Stimulated activated CD4-positive, alpha-beta T cell treated with anti-CD3 and anti-CD28 coated beads, Interleukin-2, amount 100 ng/mL, for 24 hours (primary cell): ENCODE measurements at places on chromosomes 5 and 9.

DNA sequence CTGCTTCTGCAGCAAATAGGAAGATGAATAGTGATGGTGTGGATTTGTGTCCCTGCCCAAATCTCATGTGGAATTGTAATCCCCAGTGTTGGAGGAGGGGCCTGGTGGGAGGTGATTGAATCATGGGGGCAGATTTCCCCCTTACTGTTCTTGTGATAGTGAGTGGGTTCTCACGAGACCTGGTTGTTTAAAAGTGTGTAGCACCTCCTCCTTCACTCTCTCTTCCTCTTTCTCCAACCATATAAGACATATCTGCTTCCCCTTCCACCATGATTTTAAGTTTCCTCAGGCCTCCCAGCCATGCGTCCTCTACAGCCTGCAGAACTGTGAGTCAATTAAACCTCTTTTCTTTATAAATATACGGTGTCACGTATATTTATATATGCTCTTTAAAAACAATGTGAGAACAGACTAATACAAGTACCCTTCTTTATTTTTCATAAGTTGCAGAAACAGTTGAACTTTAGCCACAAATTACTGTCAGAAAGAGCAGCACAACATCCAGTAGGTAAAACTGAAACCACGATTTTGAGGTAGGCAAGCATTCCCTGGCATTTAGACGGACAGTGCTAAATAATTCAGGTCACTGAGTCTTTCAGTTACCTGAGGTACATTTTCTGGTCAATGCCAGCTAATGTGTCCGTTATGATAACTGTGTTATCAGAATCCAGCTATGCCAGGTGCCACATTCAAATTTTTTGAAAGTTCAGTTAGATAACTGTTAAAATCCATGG, 79.3 kb upstream of the SPEF2 start:
- DNase-seq, result no peak

DNA sequence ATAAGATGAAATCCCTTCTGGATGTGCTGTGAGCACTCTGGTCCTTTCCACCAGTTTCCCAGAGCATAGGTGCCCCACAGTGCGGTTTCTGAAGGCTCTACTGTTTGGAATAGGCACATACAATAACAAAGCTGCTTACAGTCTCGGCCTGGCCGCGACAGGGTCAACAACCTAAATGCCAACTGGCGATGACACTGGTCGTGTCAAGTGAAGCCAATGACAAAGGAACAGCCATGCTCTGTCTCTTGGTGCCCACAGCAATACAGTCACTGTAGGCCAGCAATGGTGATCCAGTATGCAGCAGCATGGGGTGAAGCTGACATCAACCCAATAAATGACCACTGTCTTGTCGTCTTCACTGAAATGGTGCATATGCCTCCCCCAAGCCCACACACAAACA, 47.8 kb upstream of the EQTN start:
- no peak for DNase-seq

GRCh38 chr9:76690246-76690972, 73.8 kb upstream of the PCA3 start:
- no peak for DNase-seq

GRCh38 chr5:9423571-9423970, 122.3 kb downstream of the SEMA5A start:
- DNase-seq, result no peak

GRCh38 chr9:96510258-96510657, 60.3 kb downstream of the HABP4 start:
- DNase-seq, result no peak

DNA sequence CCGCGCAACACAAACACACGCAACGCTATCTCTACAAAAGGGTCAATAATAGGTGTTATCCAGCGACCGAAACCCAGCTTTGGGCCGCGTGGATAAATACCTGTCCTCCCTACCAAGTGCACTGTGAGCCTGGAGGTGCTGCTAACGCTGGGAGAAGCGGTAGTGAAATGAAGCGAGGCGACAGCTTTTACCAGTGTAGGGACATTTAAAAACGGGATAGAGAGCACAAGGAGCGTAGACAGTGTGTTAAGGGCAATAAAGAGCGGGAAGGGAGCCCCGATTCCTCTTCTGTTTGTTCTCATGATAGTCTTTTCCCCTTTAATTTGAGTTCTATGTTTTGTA, 421 bp upstream of the DEPDC1B start:
- no peak for DNase-seq

DNA sequence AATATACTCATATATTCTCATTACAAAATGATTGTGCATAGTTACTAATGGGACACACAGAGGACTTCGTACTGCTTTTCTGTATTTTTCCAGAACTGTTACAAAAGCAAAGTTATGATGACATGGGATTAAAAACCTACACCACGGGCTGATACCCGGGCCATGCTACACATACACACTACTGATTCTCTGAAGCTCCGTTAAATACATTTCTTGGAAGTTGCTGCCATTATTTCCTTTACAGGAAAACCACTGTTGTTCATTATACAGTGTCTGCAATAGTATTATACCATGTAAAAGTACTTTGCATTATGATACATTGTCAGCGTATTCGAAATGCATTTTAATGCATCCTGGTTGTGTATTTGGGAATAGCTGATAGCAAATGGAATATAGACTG, 32.5 kb downstream of the EBF1 start:
- no peak for DNase-seq

DNA sequence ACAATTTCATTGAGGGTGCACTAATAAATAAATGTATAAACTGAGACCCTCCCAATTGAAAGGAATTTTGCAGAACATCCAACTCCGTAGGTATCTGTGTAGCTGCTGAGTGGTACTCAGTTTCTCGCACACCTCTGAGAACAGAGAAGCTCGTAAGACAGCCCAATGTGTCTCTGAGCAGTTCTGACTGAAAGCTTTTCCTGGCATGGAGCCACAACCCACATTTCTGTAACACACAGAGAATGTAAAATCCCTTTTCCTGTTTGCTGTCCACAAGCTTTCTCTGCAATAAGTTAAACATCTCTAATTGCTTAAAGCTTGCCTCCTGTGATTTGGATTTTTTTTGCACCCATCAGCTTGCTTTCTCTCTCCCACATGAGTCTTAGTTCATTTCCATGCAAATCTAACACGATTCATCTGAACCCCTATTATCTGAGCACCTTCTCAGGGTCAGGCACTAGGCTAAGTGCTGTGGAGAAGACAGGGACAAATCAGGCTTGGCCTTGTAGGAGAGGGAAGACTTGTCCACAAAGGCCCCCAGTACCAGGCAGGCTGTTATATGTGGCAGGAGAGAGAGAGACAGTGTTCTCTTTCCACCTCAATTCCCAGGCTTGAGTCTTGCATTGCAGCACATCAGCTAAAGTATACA, 44.2 kb upstream of the COL15A1 start:
- DNase-seq, result no peak

DNA sequence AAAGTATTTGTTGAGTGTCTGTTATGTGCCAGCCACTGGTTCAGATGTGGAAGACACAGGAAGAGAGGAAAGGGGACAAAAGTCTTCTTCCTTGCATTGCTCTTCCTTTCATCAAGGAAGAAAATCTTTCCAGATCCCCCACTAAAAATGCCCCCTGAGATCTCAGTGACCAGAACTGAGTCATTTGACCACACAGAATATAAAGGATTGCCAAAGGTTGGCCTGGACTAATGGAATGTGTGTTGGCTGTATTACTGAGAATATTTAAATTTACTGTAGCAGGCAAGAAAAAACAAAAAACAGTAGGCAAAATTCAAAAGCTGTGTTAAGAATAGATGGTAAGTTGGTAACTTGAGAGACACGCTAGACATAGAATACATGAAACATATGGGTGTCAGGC, 10.0 kb upstream of the SEPTIN8 start:
- no peak for DNase-seq

- DNase-seq, result no peak
These were observed 32.3 kb downstream of the SERINC5 start for GRCh38 chr5:80223561-80223960.

DNA sequence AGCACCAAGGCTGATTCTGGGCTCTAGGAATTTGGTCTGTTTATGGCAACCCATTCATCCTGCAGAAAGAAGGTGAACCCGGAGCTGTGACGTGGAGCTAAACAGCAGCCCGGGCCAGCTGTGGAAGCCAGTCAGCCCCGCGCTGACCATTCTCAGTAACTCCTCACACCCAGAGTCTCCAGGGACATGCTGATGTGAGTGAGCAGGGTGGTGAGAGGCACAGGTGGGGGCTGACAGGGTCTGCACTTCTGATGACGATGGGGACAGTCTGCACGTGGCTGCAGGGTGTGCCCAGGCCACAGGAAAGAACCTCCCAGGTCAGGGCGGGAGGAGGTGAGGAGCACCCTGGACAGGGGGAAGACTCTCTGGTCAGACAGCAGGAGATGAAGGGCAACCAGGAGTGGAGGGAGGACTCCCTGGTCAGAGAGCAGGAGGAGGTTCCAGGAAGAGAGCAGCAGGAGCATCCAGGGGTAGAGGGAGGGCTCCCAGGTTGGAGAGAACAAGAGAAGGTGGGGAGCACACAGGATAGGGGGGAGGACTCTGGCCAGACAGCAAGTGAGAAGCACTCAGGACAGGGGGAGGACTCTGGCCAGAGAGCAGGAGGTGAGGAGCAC, 26.1 kb upstream of the SLC6A3 start:
- DNase-seq, result no peak

GRCh38 chr5:59693492-59694309, 199.8 kb downstream of the PDE4D start:
- no peak for DNase-seq

GRCh38 chr5:125219710-125220109, 473.3 kb upstream of the ZNF608 start:
- no peak for DNase-seq

GRCh38 chr9:125377584-125378250, 116.1 kb downstream of the GAPVD1 start:
- no peak for DNase-seq

DNA sequence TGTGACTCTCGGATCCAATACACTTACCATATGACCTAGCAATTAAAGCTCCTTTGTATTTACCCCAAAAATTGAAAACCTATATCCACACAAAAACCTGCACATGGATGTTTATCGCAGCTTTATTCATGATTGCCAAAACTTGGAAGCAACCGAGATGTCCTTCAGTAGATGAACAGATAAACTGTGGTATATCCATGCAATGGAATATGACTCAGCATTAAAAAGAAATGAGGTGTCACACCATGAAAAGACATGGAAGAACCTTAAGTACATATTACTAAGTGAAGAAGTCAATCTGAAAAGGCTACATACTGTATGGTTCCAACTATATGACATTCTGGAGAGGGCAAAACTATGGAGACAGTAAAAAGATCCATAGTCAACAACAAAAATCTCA, 82.0 kb upstream of the PHF24 start:
- DNase-seq, result no peak

DNA sequence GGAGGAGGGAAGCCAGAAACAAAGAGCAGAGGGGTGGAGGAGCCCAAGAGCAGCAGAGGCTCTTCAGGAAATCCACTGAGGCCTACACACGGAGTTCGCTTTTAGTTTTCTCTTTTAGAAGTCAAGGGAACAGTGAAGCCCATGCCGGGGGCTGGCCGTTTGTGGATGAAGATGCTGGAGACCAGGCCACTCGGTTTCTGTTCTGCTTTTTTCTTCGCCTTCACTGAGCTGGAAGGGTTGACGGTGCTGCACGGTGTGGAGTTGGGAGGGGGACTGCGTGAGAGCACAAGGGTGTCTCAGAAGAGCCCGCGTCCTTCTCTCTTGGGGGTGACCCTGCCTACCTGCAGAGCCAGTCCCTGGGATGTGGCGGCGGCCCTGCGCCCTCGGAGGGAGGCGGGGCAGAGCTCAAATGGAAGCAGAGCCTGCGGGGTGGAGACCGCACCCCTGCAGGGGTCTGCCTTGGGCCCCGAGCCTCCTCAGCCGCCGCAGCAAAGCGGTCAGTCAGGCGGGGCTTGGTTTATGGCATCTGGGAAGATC, 68.5 kb upstream of the CACNA1B start:
- DNase-seq, result no peak

GRCh38 chr5:54725391-54726280, 208.1 kb downstream of the SNX18 start:
- DNase-seq, result no peak

DNA sequence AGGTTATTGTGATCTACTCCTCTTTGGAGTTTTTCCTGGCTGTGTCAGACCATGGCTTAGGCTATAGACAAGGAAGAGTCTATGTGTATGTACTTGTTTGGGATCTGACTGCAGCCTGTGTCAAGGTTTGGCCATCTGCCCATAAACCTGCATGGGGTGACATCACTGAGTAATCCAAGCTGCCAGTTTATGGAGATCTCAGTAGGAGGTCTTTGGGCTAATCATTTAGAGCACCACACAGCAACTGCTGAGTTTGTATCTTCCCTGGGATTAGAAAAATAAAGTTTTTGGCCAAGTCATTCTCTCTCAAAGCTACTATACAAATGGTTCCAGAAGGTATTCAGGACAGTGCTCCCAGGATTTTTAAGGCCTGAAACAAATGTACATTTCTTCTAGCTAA, 65.5 kb upstream of the HSPB3 start:
- DNase-seq, result no peak

DNA sequence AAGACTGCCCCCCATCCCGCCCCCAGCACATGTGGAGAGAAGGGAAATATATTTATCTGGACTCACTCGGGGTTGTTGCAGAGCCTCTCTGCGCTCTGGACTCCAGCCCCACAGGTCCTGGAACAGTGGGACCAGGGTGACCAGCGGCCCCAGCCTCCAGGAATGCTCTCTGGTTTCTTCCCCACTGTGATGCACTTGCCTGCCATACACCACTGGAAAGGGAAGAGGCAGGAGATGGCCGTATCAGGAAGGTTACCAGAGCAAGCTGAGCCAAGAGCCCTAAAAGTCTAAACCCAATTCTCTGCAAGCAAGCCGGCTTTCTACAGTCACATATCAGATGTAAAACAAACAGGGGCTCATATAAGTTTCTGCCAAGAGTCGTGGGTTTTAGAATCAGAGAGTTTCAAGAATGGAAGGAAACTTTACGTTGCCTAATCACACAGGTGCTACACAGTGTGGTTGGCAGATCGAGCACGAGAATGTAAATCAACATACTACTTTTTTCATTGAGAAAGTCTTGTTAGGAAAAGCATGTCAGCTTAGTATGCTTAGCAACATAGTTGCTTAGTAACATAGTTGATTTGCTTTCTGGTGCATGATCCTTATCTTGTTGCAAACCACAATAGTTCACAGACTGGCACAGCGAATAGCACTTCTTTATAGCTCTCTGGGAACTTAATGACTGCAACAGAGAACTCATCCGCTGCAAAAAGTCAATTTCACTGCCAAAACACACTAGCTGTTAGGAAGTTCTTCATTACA, 201.2 kb downstream of the TARS1 start:
- DNase-seq, result no peak
